ENCODE measurements at places on chromosomes 5 and 9.

DNA sequence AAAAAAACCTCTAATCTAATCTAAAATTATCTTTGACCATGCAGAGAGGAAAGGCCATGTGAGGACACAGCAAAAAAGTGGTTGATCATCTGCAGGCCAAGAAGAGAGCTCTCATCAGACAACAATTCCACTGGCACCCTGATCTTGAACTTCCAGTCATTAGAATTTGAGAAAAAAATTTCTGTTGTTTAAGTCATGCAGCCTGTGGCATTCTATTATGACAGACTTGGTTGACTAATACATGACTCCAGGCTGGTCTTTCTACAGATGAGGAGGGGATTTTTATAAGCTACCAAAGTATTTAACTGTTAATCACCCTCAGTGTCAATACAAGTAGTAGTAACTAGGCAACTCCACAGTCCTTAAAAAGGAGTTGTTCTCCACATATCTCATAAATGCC, 358.5 kb upstream of the RGMB start:
- DNase-seq = no peak

GRCh38 chr5:169637085-169637548, at the start of gene DOCK2:
DOCK2 (plus strand) TSS chr5:169637275; CDS start chr5:169637327, 52 bp downstream.
- DNase-seq = no peak

DNA sequence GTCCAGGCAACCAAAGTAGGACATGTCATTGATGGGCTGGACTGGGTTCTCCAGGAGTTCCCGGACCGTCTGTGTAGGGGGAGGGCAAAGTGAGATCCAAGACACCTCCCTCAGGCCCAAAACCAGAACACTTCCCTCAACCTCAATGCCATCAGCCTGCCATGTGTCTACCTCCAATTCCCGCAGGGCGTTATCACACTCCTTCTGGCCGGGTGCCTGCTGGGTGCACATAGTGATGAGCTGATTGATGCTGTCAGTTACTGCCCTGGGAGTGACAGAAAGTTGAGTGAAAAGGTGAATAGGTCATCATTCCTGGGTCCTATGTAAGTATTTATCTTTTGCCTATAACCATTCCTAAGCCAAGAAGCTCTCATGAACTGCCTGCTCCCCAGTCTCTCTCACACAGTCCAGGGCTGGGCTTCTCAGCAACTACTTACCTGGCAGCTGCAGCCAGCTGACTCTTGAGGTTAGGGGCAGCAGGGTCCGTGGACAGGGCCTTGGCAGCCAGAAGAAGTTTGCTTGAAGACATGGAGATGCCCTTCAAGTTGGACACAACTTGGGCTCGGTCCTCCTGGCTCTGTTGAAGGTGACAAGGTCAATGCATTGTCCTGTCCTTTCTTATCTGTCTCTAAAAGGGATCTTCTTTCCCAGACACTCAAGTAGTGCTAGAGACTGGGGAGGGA, 21.0 kb downstream of the TLN1 start:
- DNase-seq = no peak

- no peak for DNase-seq
Observed at GRCh38 chr5:79521156-79521555, 7.2 kb upstream of the HOMER1 start.

DNA sequence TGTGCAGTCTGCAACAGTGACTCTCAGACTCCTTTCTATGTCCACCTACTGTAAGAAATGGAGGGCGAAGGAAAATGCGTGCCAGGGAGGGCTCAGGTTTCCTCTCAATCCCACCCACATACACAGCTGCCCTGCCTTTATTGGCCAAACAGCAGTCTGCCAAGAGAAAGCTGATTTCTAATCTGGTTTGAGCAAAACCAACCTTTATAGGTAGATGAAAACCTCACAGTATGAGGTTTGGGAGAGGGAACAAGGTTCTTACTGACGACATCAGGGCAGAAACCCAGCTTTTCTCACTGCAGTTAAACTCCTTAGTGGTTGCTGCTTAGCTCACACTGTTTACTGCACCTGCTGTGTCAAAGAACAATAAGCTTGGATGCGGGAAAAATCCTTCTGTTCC, 152.3 kb upstream of the KLF9 start:
- DNase-seq = no peak

DNA sequence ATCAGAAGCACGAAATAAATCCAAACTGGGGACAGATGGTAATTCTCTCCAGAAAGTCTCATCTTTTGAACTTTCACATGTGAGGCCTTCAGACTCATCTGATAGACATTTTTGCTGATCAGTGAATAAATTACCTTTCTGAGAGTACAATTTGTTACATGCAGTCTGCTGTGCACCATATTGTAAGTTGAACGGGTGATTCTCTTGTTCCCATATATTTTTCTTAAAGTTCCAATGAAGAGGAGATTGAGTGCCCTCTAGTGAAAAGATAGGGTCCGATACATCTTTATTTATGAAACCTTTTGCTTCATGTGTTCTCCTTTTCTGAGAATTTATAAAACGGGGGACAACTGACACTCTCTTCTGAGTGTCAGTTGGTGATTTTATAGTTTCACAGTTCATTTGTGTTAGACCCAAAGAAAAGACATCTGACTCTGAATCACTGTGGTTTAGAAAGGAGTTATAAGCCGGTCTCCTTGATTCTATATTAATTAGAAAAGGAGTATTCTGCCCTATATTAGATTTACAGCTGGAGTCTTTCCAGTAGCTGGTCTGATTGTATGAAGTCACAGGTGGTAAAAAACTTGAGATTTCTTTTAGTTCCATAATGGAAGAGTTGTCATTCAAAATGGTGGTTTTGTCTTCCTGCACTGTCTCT, 30.4 kb downstream of the GNG10 start:
- DNase-seq = no peak

DNA sequence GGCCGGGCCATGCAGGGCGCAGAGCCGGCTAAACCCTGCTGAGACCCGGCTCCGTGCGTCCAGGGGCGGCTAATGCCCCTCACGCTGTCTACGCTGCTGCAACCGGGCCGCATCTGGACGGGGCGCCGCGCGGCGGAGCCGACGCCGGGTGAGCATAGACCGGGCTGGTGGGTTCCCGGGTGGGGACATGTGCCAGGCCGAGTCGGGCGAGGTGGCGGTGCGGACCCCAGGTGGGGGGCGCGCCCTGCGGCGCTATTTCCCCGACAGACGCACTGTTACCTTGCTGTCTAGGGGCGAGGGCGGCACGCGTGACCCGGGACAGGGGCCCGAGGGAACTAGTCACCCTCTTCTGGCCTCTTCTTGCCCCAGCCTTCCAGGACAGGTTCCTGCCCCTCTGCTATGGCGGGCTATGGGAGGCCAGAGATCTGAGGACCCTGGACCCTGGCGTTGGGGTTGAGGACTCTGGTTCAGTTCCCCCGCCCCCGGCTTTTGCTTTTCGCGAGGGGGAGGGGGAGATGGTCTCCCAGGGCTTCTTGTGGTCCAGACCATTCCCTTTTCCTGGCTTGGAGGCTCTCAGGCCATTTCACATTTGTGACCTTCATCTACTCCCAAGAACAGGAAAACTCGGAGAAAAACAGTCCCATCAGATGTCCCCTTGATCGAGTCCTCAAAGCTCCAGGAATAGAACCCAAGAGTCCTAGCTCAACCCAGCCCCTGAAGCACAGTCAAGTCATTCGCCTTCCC, 536 bp downstream of the SLC27A4 start:
- DNase-seq = no peak
